ENCODE measurements at places on chromosomes 13 and 19. TPM values are rescaled to one million over a fixed set of nuclear protein-coding genes. Genes with fewer than 3 reads are reported as not detected.
A peak's percentile ranks its signal among the peaks of the same experiment; 100 is the strongest.

GRCh38 chr13:26596458-26596857 is 39.0 kb downstream of the WASF3 start:
- no peak for DNase-seq

GRCh38 chr13:51364404-51365008 is 25.0 kb downstream of the SERPINE3 start:
- DNase-seq = no peak

DNA sequence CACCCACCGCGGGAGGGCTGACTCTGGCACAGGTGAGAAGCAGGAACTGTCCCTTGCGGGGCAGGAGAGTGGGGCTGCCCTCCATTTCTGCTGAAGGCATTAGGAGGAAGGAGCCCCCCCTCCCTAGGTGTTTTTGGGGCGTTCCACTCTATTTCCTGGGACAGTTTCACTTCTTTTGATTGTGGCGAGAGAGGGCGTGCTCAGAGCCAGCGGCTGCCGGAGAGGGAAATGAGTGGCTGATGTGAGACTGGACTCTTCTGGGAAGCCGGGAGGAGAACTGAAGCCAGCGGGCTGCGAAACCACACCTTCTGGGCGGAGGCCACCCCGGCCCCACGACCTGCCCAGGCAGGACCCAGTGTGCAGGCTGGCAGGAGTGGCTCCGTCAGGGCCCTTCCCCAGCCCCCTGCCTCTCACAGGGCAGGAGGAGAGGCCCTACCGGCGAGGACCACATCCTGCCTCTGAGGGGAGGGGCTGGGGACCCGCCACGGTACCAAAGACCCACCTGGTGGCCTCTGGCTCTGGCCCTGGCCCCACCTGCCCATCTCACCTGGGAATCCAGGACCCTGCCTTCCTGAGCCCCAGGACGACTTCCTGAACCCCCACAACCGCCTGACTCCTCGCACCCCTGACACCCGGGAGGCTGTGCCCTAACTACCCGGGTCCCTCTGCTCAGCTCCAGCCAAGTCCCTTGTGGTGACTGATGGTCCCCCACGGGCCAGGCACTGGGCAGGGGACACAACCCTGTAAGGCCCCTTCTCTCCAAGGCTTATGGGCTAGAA is 25.9 kb downstream of the MPND start:
- peak; percentile 69 for DNase-seq

GRCh38 chr13:50684366-50684765 is 159.1 kb downstream of the DLEU7 start:
- no peak for DNase-seq

DNA sequence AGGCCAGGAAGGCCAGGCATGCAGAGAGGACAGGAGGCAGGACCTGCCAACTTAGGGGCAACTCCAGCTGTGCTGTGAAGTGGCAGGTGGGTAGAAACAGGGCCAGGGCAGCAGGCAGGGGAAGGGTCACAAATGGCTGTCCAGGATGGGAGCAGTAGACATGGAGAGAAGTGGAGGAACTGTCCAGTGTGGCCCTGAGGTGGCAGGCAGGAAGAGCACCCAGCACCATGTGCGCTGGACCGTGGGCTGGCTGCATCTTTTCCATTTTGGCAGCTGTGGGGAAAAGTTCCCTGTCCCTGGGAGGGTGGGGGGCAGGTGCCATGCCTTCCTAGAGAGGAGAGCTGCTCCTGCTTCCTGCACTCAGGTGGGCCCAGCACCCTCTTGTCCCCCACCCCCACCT is 13.8 kb downstream of the DEDD2 start:
- DNase-seq = no peak

DNA sequence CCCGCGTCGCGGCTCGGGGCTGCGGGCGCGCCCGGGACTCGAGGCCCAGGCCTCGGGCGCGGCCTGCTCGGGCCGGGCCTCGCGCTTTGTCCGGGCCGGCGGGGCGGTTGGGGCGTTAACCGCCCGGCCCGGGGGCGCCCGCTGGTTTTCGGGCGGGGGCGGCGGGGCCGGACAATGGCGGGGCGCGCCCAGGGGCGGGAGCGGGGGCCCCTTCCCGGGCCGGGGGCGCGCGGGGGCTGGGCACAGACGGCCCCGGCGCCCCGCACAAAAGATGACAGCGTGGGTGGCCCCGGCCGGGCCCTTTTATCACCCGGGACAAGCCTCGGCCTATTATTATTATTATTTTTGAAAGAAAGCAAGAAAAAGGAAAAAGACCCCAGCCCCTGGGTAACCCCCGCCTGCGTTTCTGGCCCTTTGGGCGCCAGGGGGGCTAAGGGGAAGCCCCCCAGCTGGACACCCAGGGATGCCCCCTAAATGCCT is 419 bp downstream of the KDM4B start:
- no peak for DNase-seq

GRCh38 chr19:6226444-6227155 is 53.2 kb downstream of the MLLT1 start:
- DNase-seq = no peak

DNA sequence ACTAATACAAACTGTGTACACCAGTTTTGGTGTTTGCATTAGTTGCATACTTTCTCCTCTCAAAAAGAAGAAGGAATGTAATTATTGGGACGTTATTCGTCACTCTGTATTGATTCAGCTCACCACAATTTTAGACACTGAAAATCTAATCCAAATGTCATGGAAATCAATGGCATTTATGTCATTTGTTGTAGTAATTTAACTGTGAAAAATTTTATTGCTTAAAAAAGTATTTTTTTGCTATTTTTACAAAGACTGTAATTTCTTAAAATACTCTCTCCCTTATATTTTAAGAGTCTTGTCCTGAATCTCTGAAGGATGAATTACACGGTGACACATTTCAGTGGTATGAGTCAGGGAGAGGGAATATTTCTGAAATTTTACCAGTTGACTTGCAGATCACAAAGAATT is 2117.6 kb downstream of the PCDH9 start:
- DNase-seq = no peak

DNA sequence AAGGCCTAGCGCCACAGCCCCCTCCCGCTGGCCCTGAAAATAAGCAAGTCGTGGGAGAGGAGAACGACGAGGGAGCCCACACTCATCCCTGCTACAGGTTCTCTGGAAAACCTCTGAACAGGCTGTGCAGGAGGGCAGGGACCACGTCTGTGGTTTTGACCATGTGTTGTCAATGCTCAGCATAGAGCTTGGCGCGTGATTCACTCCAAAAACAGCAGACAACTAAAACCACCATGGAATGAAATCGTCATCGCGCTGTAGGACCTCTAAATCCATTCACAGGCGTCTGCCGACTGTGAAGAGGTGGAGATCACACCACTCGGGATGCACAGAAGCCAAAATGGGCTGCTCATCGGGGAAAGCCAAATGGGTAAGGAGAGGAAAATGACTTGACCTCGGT is 121.3 kb downstream of the COL4A1 start:
- DNase-seq = no peak

DNA sequence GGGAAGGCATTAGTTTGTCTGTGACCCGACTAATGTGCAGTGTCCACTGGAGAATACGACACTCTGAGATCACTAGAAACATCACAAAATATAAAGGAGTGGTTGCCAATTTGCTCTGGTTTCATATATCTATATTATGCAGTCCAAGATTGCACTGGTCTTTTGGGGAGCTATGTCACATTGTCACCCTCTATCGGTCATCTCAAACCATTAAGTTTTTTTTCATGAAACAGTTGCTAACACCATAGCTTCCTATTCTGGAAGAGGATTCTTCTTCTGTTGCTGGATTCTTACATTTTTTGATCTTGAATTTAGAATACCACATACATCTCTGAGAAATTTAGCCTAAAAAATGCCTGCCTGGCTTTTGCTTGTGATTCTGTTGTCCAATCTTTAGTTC is 168.6 kb downstream of the LACC1 start:
- DNase-seq = no peak

GRCh38 chr13:78239714-78240113 is 321.1 kb upstream of the EDNRB start:
- no peak for DNase-seq

GRCh38 chr19:47781590-47782262 is 3.2 kb downstream of the SELENOW start:
- no peak for DNase-seq

- DNase-seq = no peak
These were observed 7.3 kb upstream of the SLC7A9 start for GRCh38 chr19:32876919-32877285.

- no peak for DNase-seq
These were observed 321.9 kb downstream of the FOXO1 start for GRCh38 chr13:40344270-40345148.

- DNase-seq = no peak
These were observed 438.3 kb downstream of the RFC3 start for GRCh38 chr13:34256236-34256635.

- no peak for DNase-seq
These were observed 2.7 kb downstream of the EGLN2 start for GRCh38 chr19:40801426-40802299.

DNA sequence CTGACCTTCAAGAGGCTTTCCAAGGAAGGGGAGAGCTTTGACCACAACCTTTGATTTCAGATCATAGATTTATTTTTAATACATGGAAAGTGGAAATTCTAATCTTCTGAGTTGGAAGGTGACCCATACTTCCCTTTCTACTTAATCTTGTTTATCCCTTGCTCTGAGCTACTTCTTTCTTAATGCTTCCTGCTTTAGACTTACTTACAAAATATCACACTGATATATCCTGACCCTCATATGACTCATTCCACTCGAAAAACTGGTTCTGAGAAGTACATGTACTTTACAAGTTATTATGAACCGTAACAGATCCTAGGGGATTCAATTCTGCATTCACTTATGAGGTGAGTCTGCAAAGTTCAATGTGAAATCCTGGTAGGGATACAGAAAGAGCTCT is 76.2 kb upstream of the IRS2 start:
- DNase-seq = no peak

DNA sequence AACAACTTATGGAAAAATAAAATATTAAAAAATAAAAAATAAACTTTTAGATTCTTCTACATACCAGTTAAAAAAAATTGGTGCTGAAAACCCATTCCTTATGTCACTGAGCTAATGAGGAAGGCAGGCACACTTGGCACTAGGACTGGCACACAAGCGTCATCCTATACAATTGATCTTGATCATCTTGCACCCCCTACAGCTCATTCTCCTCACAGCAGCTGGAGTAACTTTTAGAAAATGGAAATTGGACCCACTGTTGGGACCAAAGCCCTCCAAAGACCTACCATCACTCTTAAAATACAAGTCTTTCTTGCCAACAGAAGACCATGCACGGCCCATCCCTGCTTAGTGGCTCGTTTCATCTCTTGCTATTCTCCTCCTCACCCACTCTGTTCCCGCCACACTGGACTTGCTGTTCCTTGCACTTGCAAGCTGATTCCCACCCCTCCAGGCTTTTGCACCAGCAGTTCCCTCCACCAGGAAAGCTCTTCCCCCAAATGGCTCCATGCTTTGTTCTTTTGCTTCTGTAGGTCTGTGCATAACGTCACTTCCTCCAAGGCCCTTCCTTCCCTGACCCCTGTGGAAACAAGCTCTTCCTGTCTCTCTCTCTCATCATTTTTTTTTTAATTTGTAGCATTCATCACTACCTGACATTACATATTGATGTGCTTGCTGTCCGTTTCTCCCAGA is 11.6 kb downstream of the CTU1 start:
- no peak for DNase-seq

Gene TRAPPC2B
- 11.5 TPM for total RNA-seq

Gene ZNF14
- total RNA-seq = 36.9 TPM

Gene FGF21
- total RNA-seq = not detected

Gene WASF3
- not detected for total RNA-seq
